Ureter (tissue), 1 donor: ENCODE measurements at places on chromosomes 7 and 10.

DNA sequence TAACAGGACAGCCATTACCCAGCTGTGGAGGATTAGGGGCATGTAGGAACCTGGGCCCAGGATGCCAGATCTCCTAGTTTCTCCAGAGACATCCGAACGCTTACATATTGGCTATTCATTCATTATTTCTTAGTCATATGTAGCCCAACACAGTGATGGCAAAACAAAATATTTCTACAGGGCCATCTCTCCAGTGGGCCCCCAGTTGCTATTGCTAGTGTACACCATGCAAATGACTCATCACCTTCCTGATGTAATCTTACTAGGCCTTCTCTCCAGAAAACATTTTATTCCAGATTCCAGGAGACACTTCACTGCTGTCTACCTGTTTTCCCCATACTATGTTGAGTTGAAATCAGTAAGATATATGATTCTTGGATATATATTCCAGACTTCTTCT is 201.7 kb downstream of the PLXDC2 start:
- DNase-seq = no peak

- no peak for DNase-seq
Measured at GRCh38 chr10:94225589-94225988, 137.2 kb downstream of the NOC3L start.

DNA sequence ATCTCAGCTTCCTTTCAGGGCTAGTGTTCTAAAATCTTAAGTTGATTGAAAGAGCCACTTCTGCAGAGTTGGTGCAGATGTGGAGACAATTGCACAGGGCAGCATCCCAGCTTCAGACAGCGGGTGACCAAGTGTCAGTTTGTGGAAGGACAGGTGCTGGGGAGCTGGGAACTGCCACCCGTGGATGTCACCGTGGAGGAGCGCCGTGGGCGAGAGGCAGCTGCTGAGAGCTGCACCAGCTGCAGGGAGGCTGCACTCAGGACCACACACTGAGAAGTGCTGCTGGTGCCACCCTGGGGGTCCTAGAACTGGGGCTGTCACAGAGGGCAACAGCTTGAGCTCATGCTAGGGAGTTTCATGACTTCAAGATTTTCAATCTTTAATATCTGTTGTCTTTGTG is 543.0 kb upstream of the FZD8 start:
- no peak for DNase-seq

- DNase-seq = no peak
Measured at GRCh38 chr10:84088626-84089025, 50.7 kb upstream of the GHITM start.
